ENCODE measurements at places on chromosomes 4 and X. TPM values are rescaled to one million over a fixed set of nuclear protein-coding genes. Genes with fewer than 3 reads are reported as not detected.

Gene STIM2
- total RNA-seq = 14.3 TPM

Gene CLDN24
- total RNA-seq = not detected

GRCh38 chr4:65667506-65668041 lies 2.7 kb downstream of the EPHA5 start:
- H3K36me3 ChIP-seq = peaks cover 11% of the 10 kb centered on the region
- peak overlapping the region; percentile 95 for H3K27ac ChIP-seq
- DNase-seq = no peak
- H3K4me3 ChIP-seq = peak overlapping the region; percentile 95

- H3K27me3 ChIP-seq = no peaks in the 10 kb centered on the region
- no peak for DNase-seq
- H3K4me3 ChIP-seq = no peak overlapping the region
- H3K27ac ChIP-seq = no peak overlapping the region
- no peaks in the 10 kb centered on the region for H3K36me3 ChIP-seq
- no peaks in the 10 kb centered on the region for H3K4me1 ChIP-seq
Measured at GRCh38 chrX:20046864-20047263, 56.0 kb upstream of the BCLAF3 start.

All from osteocyte (in vitro differentiated cells).